ENCODE measurements at places on chromosomes 1 and 21. TPM values are rescaled to one million over a fixed set of nuclear protein-coding genes. Genes with fewer than 3 reads are reported as not detected.
A peak's percentile ranks its signal among the peaks of the same experiment; 100 is the strongest.

DNA sequence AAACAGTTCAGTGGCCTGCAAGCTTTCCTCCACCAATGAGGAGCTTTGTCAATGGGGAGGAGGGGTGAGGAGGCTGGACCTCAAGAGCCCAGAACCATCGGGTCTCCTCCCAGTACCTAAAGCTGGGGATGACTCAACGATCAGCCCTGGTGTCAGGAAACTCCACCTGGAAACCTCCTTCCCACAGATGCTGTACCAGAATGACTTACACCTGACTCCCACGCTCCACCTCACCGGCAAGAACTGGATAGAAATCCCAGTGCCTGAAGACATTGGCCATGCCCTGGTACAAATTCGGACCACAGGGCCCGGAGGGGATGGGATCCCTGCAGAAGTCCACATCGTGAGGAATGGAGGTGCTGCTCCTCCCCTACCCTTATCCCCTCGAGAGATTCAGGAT, 11.4 kb downstream of the TMEM81 start:
- DNase-seq: no peak

The KCNJ6 gene
- not detected for total RNA-seq

DNA sequence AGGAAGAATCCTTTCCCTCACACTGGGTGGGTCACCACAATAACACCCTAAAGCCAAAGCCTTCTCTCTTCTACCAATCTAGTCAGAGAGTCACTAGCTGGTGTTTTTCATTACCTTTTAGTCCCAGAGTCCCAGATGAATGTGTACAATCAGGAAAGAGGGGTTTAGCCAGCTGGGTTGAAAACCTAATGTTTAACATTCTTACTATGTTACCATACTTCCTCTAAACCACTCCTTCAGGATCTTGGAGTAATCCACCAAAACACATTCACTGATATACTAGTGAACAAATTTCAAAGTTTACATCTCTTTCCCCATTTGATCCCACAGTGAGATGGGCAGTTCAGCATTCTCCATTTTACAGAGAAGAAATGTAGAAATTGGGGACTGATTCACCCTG, 9.7 kb downstream of the LPAR3 start:
- no peak for DNase-seq

- no peak for DNase-seq
Observed at GRCh38 chr1:223155153-223155552, 12.1 kb upstream of the TLR5 start.

GRCh38 chr1:58914925-58915324, 131.1 kb upstream of the JUN start:
- DNase-seq: no peak

- no peak for DNase-seq
Observed at GRCh38 chr1:92317836-92318493, 19.1 kb downstream of the RPAP2 start.

DNA sequence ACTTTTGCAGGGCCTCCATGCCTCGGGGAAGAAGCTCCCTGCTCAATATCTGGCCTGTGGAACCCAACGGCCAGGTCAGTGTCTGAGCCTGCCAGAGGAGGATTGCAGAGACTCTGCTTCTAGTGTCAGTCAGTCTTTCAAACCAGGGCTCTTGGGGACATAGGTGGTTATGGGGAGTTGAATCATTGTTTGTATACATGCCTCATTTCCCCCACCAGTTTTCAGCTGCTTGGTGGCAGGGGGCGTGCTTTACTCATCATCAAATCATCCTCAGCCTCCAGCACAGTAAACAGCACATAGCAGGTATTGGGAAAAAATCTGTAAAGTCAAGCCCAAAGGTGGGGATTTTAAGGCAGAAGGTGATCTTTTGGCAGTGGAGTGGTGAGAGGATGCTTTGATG, 17.4 kb upstream of the FAM89A start:
- no peak for DNase-seq

DNA sequence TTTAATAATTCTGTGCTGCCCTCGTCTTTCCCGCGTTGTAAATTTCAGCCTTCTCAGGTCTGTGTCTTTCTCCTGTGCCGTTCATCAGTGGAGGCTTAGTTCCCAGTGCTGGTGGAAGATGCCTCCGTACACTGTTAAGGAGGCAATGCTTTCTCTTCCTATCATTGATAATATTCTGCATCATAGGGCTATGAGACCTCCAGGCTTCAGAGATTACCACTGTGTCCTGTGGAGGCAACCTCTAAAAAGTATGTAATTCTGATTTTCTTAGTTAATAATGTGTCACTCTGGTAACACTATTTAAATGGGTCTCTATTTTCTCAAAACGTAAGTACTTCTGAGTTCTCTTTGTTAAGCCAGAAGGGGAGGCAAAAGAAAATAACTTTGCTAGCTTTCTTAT, 538.3 kb downstream of the SMYD3 start:
- DNase-seq: no peak

The CASQ2 gene
- not detected for total RNA-seq

GRCh38 chr1:240100371-240100934, 8.8 kb downstream of the FMN2 start:
- DNase-seq: no peak

DNA sequence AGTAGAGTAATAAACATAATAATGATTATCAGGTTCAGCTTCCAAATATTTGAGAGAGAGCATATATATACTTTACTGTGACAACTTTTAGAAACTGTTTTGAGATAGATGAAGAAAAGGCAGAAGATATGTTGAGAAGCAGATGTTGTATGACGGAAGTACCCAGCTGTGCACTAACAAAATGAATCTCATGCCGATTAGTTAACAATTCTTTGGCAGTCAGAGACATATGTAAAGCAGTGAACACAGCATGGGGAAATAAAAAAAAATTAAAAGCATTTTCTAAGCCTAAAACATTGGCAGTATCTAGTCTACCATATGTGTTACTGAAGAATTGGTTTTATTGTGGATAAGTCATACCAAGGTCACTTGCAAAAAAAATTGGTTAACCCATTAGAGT, 51.8 kb downstream of the MAGI3 start:
- no peak for DNase-seq

DNA sequence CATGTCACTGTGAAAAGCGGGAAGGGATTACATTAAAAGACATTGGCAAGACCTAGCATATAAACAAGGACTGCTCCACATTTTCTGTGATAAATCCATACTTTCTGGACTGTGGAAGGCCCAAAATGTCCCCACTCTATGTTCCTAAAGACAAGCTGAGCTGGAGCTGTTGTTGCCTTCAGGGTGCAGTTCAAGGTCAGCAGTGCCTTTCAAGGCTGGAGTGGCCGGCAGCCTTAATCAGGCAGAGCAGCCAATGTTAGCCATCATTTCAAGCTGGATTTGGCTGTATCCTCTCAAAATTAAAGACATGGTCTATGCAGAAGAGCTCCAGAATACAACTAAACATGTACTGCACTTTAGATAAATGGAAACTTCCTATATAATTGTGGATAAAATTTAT, 70.4 kb upstream of the ADAM30 start:
- DNase-seq: no peak

The MLLT11 gene
- 37.2 TPM for total RNA-seq

- no peak for DNase-seq
Observed at GRCh38 chr1:30572192-30572591, 151.2 kb downstream of the MATN1 start.

The TCHHL1 gene
- not detected for total RNA-seq

- DNase-seq: no peak
Observed at GRCh38 chr1:183142171-183142570, 43.9 kb upstream of the LAMC2 start.

DNA sequence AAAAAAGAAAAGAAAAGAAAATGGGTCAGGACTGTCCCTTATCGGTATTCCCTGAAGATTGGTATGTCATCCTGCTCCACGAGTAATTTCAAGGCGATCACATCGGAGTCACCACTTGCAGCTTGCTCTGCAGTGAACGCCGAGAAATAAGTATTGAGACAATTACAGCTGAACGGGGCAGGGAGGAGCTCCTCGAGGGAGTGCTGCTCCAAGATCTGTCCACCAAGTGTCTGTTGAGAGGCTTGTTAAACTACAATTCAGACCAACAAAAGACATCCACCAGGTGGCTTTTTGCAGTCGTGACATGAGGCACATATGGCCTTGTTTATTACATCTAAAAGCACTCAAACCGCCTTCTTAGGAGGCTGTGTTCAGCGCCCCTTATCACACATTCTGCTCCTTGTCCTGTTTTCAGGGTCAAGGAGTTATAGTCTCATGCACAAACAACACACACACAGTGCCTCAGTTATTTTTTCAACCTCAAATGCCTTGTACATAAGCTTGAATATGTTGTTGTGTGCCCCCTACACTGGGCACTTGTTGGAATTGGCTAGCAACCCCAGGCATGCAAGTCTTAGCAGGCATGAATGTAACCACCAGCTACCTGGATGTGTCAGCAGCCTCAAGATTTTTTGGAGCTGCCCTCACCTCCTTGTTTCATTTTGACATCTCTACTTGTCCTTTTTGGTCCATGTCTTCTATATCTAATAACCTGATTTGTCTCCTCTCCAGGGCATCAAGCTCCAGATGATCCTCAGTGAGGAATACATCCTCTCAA, 13.0 kb upstream of the CD48 start:
- DNase-seq: no peak

The AIRE gene
- total RNA-seq: 0.31 TPM

DNA sequence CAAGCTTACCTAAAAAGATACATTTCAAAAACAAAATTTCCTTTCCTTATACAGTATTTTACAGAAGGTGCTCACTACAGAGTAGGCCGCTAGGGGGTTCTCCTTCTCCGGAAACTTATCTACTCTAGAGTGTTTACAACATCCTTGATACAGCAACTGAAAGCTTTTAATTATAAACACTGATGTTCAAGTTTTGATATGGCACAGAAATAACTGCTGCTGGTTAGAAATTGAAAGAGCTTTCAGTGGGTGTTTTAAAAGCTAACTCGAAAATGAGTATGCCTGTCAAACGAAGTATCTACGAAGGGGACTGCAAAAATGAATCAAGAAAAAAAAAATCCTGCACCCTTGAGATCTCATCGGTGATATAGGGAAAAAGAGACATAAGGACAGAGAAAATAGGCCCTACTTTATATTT, 1.0 kb downstream of the YOD1 start:
- peak; percentile 47 for DNase-seq

GRCh38 chr1:117188170-117188815, 22.4 kb downstream of the VTCN1 start:
- DNase-seq: no peak

DNA sequence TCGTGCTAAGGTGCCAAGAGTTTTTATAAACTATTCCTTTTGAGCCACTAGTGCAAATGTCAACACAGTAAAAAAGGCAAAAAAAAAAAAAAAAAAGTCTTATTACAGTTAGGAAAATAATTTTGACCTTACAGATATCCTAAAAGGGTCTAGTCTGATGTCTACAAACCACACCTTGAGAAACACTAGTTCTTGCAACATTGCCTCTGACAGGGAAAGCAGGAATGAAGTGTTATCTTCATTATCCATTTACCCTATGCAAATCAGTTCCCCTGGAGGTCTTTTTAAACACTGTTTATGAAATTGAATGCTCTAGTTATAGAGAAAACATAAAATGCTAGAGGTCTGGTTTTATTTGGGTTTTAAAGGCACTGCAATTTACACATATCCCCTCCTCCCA, 115.2 kb upstream of the DMRTA2 start:
- no peak for DNase-seq

The MRPL37 gene
- total RNA-seq: 275 TPM

DNA sequence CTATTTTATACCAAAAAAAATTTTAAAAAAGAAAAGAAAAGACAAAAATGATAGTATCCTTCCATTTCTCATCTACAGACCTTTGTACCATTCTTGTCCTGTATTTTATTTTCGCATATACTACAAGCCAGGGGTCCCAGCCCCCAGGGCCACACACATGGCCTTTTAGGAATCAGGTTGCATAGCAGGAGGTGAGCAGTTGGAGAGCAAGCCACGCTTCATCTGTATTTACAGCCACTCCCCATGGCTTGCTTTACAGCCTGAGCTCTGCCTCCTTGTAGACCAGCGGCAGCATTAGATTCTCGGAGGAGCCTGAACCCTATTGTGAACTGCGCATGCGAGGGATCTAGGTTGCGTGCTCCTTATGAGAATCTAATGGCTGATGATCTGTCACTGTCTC, 39.8 kb downstream of the RASSF5 start:
- no peak for DNase-seq

Data from H7 (cell line).